ENCODE measurements at places on chromosomes 1 and 21. TPM values are rescaled to one million over a fixed set of nuclear protein-coding genes. Genes with fewer than 3 reads are reported as not detected.

DNA sequence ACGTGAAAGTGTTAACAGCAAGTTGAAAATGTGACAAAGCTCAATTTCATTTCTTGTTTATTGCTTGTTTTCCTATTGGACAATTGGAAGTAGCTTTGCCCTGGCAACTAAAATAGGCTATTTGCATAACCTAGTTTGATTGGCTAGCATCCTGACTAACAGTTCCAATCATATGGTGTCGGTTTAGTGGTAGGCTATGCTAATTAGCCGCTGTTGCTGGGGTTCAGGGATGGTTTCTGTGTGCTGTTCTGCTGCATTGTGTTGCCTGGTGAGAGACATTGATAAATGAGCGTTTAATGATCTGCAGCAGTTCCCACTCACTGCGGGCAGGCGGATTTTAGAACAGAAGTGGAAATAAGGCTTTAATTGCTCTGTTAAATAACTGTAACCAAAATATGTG lies 68.5 kb downstream of the DYRK1A start:
- peak; percentile 47 for DNase-seq

The SEC16B gene
- total RNA-seq = 0.07 TPM

The TSSK3 gene
- not detected for total RNA-seq

The S100A3 gene
- total RNA-seq = 4.6 TPM

The FCRL6 gene
- total RNA-seq = not detected

The ATP1A4 gene
- 0.04 TPM for total RNA-seq

Data from PC-3 (cell line).